ENCODE measurements at places on chromosomes 11 and 22.
A peak's percentile ranks its signal among the peaks of the same experiment; 100 is the strongest.

DNA sequence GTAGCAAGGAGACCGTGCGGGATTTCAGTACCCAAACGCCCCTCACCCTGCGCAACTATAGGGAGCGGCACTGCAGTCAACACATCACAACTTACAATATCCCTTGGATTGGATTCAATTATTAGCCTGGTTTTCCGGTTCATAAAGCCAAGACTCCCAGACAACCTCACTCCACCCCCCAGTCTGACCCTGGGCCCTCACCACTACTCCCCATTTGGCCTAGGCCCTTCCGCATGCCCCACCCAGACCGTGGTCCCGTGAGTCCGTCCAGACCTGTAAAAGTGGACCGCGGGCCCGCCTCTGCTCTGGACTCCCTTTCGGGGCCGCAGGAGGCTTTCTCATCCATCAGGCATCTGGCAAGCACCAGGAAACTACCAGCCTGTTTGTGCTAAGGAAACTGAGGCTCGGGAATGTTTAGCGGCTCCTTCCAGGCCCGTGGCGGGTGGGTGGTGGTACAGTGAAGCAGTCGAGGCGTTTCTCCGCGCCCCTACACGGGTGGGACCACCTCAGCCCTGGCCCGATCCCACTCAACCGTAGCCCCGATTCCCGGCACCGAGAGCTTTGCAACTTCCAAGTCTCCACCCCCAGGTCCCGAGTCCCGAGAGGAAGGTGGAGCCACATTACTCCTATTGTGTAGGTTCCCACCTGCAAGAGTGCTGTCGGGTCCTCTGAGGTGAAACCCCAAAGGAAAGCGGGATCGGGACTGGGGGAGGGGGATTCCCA lies 679 bp upstream of the DPP3 start:
- peak; percentile 3 for DNase-seq

DNA sequence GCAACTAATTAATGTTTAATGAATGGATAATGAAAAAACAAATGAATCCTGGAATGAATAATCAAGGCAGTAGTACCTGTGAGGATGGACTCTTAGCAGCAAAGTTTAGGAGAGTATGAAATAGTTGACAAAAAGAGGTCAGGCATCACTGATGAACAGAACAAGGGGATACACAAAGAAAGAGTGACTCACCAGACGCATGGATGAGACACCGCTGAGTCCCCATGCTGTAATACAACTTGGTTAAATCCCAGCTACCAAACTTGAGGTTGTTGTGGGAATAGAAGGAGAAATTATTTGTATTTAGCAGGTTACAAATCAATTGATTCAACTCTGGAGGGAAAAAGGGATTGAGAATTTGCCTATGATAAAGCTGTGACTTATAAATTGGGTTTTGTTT lies 976.9 kb upstream of the TENM4 start:
- no peak for DNase-seq

- no peak for DNase-seq
Measured at GRCh38 chr11:118117790-118118601, 31.2 kb upstream of the SMIM35 start.

DNA sequence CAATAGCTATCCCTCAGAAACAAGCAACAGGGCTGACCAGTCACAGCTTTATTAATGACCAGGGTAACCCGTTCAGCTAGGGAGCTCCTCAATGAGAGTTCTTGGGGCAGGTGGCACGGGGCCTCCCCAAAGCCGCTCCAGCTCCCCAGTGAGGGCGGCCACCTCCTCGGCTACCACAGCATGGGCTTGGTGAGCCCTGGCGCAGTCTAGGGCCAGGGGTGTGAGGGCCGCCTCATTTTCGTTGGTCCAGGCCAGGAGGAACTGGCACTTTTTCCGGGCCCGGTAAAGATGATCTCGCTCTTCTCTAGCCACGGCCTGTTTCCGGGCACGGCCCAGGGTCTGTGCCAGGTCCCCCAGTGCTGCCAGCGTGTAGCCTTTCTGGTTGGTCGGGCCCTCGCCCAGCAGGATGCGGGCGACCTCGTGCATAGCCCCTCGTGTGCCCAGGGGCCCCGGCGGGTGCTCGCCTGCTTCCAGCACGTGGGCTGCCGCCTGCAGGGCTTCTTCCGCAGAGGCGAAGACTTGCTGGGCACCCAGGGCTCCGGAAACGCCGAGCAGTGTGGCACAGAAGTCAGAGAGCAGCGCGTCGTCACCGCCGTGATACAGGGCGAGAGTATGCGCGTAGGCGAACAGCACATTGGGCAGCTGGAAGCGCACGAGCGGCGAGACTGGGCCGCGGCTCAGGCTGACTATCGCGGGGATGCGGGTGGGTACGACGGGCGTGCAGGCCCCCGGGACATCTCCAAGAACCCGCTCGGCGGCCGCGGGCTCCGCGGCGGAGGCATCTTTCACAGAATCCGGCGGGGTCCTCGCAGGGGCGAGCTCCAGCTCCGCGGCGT lies 913 bp downstream of the ZNHIT2 start:
- peak; percentile 70 for DNase-seq

Measured in CD4-positive, alpha-beta T cell treated with Interferon alpha-2 for 1 hour (primary cell).